Neural progenitor cell (in vitro differentiated cells): ENCODE measurements at places on chromosomes 5 and 9. TPM values are rescaled to one million over a fixed set of nuclear protein-coding genes. Genes with fewer than 3 reads are reported as not detected.

Gene TNFSF15
- not detected in 2 replicates for total RNA-seq

Gene SLC36A1
- total RNA-seq = 7.8 and 8.4 TPM in 2 replicates

Gene NIM1K
- not detected in 2 replicates for total RNA-seq

Gene VLDLR
- total RNA-seq = 16.2 and 16.4 TPM in 2 replicates

Gene TSSK1B
- total RNA-seq = not detected in 2 replicates

Gene IL5
- not detected in 2 replicates for total RNA-seq

Gene PRDM9
- not detected in 2 replicates for total RNA-seq

DNA sequence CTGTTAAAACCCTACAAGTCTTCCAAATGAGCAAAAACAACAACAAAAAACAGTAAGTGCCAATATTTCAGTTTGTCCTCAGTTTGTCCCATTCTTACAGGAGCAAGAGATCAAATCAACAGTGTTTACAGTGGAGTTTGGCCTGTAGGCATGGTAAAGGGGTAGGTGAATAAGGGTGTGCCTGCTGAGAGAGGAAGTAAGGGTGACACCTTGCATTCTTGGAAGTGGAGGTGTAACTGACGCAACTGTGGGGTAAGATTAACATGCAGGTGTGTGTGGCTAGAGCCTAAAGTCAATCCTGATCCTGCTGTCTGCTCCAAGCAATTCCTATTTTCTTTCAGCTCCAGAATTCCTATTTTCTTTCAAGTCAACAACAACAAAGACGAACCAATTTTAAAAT is 43.4 kb downstream of the PFDN1 start:
- H3K4me1 ChIP-seq = no peaks in the 10 kb centered on the region
- H3K27ac ChIP-seq = no peak overlapping the region
- no peaks in the 10 kb centered on the region for H3K36me3 ChIP-seq
- DNase-seq = no peak

DNA sequence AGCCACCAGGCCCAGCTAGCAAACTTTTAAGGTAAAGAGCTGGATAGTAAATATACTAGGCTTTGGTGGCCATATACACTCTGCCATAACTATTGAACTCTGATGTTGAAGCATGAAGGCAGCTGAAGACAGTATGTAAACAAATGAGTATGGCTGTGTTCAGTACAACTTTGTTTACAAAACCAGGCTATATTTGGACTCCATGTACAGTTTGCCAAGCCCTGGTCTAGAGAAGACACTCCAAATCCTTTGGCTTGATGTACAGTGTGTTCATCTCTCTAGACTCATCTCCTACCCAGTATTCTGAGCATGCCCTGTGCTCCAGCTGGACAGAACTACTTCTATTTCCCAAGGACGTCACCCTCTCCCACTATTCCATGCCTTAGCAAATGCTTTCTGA is 54.3 kb upstream of the MEGF10 start:
- DNase-seq = no peak
- no peak overlapping the region for H3K27ac ChIP-seq
- no peak overlapping the region for H3K4me3 ChIP-seq
- H3K27me3 ChIP-seq = no peaks in the 10 kb centered on the region
- no peaks in the 10 kb centered on the region for H3K4me1 ChIP-seq

- no peaks in the 10 kb centered on the region for H3K36me3 ChIP-seq
- peak overlapping the region; percentile 98 for H3K4me3 ChIP-seq
- H3K27ac ChIP-seq = no peak overlapping the region
- peaks cover 18% of the 10 kb centered on the region for H3K4me1 ChIP-seq
Measured at GRCh38 chr9:32573821-32574220, 862 bp upstream of the NDUFB6 start.

DNA sequence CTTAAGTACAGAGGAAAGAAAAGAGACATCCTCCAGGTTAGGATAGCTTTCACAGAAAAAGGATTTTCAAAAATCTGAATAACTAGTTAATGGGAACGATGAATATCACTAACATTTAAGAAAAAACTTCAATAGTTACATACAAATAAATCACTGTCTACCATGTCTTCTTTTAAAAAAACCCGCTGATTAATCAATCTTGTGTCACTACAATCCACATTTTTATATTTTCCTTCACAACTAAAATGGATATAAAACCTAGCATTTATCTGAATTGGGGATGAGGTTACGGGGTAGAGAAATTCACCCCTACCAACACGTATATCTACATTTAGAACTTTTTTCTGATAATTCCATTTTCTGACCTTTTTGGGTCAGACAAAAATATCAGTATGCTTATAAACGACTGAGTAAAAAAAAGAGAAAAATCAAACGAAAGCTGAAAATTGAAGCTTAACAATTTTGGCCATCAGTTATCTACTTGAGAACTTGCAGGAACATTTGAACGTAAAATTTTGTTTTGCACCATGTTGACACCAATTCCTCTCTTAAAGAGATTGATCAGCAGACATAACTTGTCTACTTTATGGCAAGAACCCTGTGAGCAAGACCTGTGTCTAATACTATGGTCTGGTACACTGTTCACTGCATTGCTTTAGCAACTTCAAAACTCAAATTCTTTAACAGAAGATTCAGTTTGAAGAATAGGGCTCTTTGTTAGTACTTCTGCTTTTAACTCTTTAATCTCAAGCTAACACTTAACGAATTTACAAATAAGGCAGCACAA is 4.8 kb downstream of the NR3C1 start:
- no peaks in the 10 kb centered on the region for H3K36me3 ChIP-seq
- no peak overlapping the region for H3K27ac ChIP-seq
- H3K27me3 ChIP-seq = peaks cover 50% of the 10 kb centered on the region
- no peak for DNase-seq
- peaks cover 30% of the 10 kb centered on the region for H3K4me1 ChIP-seq

GRCh38 chr9:85727500-85727899 is 14.3 kb downstream of the AGTPBP1 start:
- H3K4me3 ChIP-seq = no peak overlapping the region
- no peaks in the 10 kb centered on the region for H3K27me3 ChIP-seq
- no peak for DNase-seq

- H3K27me3 ChIP-seq = no peaks in the 10 kb centered on the region
- H3K36me3 ChIP-seq = no peaks in the 10 kb centered on the region
- no peak overlapping the region for H3K27ac ChIP-seq
Measured at GRCh38 chr9:36964791-36965190, 69.3 kb downstream of the PAX5 start.

- peaks cover 19% of the 10 kb centered on the region for H3K36me3 ChIP-seq
- no peaks in the 10 kb centered on the region for H3K4me1 ChIP-seq
- H3K27ac ChIP-seq = peak overlapping the region; percentile 37
- no peaks in the 10 kb centered on the region for H3K27me3 ChIP-seq
Measured at GRCh38 chr5:16691731-16692130, 74.9 kb upstream of the RETREG1 start.

- H3K27me3 ChIP-seq = no peaks in the 10 kb centered on the region
- H3K4me1 ChIP-seq = no peaks in the 10 kb centered on the region
- no peaks in the 10 kb centered on the region for H3K36me3 ChIP-seq
Measured at GRCh38 chr9:82333671-82334070, 345.1 kb downstream of the SPATA31D1 start.

DNA sequence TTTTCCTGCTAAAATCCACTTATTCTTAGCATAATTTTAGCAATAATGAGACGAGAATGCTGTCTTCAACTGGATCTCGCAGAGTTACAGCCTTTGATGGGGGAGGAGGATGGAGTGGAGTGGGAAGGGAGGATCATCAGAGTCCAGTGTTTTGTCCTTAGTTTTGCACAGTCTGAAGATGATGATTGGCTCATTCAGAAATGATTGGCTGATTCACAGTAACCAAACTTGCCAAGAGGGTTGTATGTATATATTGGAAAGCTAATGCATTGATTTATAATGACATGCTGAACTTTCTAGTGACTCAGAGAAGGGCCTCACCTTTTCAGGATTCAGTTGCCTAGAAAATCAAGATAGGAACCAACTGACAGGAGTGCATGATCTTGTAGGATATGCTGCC is 448.0 kb downstream of the CCDC171 start:
- H3K27me3 ChIP-seq = no peaks in the 10 kb centered on the region
- no peak for DNase-seq
- no peak overlapping the region for H3K27ac ChIP-seq
